ENCODE measurements at places on chromosomes 5 and 9.

GRCh38 chr5:39660020-39660419, 235.2 kb upstream of the DAB2 start:
- DNase-seq = no peak

- DNase-seq = no peak
Observed at GRCh38 chr9:2725898-2726649, 8.8 kb downstream of the KCNV2 start.

DNA sequence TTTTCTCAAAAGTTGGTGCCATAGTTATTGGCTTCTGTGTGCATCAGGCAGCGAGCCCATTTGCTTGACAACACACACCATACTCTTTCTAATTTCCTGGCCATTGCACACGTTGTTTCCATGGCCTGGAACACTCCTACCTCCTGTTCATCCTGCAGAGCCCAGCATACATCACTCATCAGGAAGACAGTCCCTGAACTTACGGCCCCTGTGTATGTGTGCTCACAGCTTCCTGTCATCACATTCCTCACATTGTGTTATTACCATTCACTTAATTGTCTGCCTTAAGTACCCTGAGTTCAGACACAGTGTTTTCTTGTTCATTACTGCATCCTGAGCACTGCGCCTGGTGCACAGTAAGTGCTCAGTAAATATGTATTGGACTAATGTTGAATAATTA, 355.9 kb downstream of the PRELID2 start:
- DNase-seq = no peak

GRCh38 chr5:107812570-107813141, 141.9 kb upstream of the EFNA5 start:
- DNase-seq = no peak

- peak; percentile 67 for DNase-seq
Observed at GRCh38 chr5:171647043-171647903, 138.3 kb upstream of the SMIM23 start.

GRCh38 chr9:84212246-84212645, 128.3 kb downstream of the SLC28A3 start:
- DNase-seq = no peak

DNA sequence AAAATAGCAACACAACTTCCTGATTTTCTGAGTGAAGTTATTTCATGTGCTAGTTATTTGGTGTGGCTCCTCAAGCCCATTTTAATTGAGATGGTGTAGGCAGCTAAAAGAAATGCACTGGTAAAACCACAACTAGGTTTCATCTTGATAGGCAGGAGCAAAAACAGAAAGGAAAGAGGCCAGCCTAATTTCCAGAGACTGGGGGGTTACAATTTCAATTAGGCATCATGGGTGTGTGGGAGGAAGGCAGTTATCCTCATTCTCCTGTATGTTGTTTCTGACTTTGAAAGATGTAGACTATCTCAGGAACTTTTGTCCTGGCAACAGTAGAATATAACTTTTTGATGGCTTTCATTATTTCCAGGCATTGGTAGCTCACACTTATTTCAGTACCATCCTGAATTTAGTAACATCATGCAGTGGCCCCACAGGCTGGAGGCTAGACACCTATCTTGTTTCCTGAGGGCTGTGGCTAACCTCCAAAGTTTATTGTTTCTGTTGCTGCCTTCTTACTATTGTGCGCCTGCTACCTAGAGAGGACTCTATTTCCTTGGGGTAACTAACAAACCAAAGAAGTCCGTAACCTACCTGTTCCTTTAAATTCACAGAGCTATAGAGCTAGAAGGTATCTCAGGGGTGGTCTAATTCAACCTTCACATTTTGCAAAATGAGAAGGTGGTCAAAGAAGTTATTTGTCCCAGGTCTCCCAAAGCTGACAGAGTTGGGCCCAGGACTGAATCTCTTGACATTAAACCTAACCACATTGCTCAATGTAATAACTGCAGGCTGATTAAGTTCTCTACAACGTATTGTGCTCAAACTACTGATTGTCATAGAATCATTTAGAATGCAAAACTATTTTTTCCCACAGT, 42.4 kb downstream of the FYB1 start:
- peak; percentile 69 for DNase-seq

DNA sequence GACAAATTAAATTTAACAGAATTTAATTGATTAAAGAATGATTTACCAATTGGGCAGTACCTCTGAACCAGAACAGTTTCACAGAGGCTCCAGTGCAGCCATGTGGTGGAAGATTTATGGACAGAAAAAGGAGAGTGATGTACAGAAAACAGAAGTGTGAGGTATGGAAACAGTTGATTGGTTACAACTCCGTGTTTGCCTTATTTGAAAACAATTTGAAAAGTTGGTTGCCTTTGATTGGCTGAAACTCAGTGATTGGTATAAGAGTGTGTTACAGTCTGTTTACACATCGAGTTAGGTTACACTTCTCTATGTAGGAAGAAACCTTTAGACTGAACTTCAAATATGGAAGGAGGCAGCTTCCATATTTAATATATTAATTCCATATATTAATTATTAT, 30.1 kb downstream of the KIAA1958 start:
- no peak for DNase-seq

DNA sequence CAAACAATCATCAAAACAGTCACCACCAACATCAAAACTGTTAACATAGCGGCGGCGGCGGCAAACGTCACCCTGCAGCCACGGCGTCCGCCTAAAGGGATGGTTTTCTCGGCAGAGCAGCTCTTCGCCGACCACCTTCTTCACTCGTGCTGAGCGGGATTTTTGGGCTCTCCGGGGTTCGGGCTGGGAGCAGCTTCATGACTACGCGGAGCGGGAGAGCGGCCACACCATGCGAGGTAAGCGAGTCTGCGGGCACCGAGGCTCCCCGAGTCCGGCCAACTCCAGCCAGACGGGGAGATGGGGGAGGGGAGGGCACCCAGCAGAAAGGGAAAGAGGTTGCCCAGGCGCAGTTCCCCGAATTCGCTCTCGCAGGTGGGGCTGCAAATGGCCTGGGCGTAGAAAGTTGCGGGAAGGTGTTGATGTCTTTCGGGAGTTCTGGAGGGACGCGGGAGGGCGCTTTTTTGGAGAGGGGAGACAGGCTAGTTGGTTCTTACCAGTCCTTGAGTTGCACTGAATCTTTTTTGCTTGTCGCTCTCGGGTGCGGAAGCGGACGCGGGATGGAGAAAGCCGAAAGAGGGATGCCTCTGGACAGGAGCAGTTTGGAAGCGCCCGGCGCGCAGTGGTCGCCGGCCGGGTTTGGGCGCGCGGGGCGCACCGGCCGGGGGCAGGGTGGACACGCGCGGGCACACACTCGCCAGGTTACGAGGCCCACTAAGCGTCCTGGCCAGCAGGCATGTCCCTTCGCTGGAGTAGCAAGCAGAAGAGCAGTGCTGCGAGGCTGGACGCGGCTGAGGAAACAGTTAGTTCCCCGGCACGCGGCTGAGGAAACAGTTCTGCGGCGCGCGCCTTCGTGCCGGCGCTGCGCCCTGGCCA, 849 bp downstream of the RORB start:
- DNase-seq = no peak

- no peak for DNase-seq
Observed at GRCh38 chr9:132126680-132127236, 35.1 kb upstream of the NTNG2 start.

DNA sequence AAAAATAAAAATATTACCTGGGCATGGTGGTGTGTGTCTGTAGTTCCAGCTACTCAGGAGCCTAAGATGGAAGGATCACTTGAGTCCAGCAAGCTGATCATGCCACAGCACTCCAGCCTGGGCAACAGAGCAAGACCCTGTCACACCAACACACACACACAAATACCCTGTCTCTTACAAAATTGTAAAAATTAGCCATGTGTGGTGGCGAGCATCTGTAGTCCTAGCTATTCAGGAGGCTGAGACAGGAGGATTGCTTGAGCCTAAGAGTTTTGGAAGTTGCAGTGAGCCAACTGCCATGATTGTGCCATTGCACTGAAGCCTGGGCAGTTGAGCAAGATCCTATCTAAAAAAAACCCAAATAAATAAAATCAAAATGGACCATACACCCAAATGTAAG, 32.1 kb upstream of the DENND4C start:
- no peak for DNase-seq

DNA sequence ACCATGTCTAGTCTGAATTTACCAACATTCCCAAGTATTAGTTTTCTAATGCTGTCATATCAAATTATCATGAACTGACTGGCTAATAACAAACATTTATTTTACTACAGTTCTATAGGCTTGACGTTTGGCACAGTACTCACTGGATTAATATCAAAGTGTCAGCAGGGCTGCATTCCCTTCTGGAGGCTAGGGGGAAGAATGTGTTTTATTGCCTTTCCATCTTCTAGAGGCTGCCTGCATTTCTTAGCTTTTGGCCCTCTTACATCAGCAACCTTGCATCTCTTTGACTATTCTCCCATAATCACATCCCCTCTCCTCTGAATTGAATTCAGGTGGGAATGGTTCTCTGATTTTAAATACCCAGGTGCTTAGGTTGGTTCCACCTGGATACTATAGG, 84.7 kb downstream of the EDIL3 start:
- no peak for DNase-seq

GRCh38 chr5:77876316-77876715, 100.2 kb upstream of the TBCA start:
- no peak for DNase-seq

GRCh38 chr5:10702911-10703491, 58.0 kb downstream of the DAP start:
- no peak for DNase-seq

GRCh38 chr5:127702926-127703561, at the start of gene CCDC192:
CCDC192 (plus strand) TSS chr5:127703391; CDS start chr5:127703446, 55 bp downstream.
- DNase-seq = no peak

GRCh38 chr5:137504916-137505315, 5.8 kb upstream of the SPOCK1 start:
- DNase-seq = no peak
